NCI-H1436 (cell line): ENCODE measurements at places on chromosomes 3 and 15.

DNA sequence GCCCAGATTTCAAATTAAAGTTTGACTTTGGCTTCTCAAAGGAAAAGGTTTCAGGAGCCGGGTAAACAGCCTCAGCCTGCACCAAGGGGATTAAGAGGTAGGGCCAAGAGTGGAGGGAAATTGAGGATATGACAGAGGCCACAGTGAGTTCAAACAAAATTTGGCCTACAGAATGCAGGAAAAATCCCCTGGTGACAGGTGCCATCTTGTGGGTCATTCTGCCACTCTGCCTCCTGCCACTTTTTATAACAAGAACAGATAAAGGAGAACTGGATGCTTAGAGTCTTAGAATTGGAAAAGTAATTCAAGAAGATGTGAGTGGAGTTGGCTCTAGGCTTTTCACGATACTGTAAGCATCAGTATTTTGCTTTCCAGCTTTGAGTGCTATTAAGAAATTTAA lies 253.2 kb downstream of the NR2F2 start:
- no peak for DNase-seq

DNA sequence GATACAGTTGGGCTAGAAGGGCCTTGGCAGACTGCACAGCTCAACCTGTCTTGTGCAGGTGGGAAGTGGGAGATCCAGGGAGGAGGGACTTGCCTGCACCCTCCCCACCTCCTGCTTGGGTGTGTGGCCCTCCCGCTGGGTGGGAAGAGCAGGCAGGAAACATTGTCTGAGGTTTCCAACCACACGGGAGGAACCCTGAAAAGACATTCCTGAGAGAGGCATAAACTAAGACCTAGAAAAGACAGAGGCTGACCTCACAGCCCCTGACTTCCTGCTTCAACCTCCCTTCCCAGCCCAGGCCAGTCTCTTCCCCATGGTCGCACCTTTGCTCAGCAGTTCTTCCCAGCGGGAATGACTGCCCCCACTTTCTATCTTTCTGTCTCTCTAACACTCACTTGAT lies 46.3 kb upstream of the INSYN1 start:
- no peak for DNase-seq

GRCh38 chr15:38207621-38208020 lies 45.0 kb upstream of the SPRED1 start:
- DNase-seq, result no peak

- DNase-seq, result no peak
These were observed 5.5 kb downstream of the DIS3L start for GRCh38 chr15:66298803-66299251.

- no peak for DNase-seq
These were observed 75.7 kb downstream of the C3orf38 start for GRCh38 chr3:88225326-88226008.

- DNase-seq, result no peak
These were observed 195.2 kb upstream of the DPPA4 start for GRCh38 chr3:109532257-109533216.

- DNase-seq, result no peak
These were observed 11.5 kb upstream of the DNAJC13 start for GRCh38 chr3:132405609-132406299.

DNA sequence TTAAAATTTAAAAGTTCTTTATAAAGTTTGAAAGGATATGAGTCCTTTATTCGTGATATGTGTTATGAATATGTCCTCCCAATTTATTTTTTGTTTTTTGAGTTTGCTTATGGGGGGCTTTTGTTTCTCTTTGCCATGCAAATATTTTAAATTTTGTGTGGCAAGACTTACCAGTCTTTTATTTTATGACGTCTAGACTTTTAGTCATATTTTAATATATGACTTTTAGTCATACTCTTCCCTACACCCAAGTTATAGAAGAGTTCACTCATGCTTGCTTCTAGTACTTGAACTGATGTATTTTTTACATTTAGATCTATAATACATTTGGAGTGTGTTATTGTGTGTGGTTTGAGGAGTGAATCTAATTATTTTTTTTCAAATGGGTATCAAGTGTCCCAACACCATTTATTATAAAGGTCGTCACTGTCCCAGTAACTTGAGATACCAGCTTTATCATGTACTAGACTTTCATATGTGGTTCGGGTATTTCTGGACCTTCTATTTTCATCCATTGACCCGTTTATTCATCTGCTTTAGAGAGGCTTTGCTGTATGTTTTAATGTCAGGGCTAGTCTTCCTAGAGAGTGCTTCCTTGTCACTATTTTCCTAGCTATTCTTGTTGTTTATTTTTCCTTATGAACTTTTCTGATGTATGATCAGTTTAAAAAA lies 755 bp downstream of the PARP15 start:
- DNase-seq, result no peak

GRCh38 chr3:122964811-122965210 lies 62.8 kb downstream of the SEMA5B start:
- no peak for DNase-seq

DNA sequence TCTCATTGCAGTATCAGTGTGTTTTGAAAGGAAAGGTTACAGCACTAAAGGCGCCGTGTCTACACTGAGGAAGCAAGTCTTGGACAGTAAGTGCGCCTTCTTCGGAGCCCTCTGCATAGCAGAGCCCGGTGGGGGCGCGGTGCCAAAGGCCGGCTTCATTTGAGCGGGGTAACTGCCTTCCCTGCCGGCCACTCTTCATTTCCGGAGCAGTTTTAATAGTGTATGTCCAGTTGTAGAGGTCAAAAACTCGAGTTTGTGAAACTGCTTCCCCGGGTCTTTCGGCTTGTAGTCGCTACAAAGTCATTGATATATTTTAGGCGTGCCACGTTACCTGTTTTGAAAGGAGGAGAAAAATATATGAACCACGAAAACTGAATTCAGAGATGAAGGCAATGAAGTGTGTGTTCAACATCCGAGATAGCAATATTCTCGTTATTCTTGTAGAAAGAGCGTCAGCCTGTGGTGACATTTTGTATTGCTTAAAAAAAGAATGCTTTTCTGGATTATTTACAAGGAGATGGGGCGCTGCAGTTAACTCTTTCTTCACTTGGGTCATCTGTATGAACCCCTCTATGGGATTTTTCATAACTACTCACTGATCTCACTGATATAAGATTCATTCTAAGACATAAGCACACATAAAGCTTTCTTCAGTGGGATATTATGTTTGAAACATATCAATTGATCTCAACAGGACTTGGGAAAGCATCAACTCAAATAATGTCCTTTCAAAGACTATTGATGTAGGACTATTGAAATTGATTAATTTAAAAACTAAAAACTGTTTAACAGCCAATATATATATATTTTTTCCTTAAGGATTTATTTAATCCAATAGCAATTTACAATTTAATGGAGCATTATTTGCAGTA lies 3.0 kb downstream of the ALCAM start:
- DNase-seq, result peak; percentile 70

GRCh38 chr3:126900859-126901540 lies 81.9 kb upstream of the PLXNA1 start:
- no peak for DNase-seq

- no peak for DNase-seq
These were observed 1.2 kb downstream of the PHC3 start for GRCh38 chr3:170180079-170180907.

GRCh38 chr3:139378587-139379241 lies 10.7 kb downstream of the COPB2 start:
- peak; percentile 90 for DNase-seq
